Stimulated activated CD4-positive, alpha-beta T cell treated with anti-CD3 and anti-CD28 coated beads, TNF-alpha, amount 100 ng/mL, for 4 hours (primary cell): ENCODE measurements at places on chromosomes 2 and 18.

- DNase-seq, result no peak
Measured at GRCh38 chr2:44166096-44166495, 2.6 kb upstream of the PPM1B start.

DNA sequence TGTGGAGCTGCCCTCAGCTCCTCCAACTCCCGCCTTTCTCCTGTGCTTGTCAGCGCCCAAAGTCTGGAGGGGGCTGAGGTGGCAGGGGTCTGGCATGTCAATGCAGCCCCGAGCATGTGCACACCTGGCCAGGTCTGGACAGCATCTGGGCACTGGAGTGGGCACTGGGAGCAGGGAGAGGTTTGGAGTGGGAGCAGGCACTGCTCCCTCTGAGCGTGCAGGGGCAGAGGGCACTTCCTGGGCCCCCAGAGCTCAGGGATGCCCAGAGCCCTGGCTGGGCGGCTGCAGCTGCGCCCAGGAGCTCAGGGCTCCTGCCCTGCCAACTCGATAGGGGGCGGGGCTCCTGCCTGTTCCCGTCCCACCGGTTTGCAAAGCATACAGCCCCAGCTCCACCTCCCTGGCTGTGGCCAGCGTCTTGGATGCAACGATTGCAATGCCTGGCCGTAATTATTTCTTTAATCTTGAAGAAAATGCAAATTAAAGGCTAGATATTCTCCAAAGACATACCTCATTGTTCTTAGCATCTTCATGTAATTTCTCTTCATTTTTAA is 57.4 kb upstream of the LDAH start:
- no peak for DNase-seq

DNA sequence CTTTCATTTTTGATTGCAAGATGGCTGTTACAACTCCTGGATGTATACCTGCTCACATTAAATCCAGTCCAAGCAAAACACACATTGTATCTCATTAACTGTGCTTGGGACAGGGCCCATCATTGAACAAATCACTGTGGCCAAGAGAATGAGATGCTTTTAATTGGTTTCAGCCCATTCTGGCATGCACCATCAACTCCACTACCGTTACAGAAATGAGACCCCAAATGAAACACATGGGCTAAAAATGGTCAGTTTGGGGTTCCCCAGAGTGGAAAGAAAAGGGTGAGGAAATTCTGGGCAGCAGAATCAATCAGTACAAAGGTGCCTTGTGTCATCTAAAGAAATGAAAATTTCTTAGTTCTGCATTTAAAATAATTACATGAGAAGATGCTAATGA is 52.7 kb downstream of the FAM171B start:
- DNase-seq, result no peak

GRCh38 chr2:16019060-16019480 is 78.7 kb downstream of the MYCN start:
- DNase-seq, result no peak

DNA sequence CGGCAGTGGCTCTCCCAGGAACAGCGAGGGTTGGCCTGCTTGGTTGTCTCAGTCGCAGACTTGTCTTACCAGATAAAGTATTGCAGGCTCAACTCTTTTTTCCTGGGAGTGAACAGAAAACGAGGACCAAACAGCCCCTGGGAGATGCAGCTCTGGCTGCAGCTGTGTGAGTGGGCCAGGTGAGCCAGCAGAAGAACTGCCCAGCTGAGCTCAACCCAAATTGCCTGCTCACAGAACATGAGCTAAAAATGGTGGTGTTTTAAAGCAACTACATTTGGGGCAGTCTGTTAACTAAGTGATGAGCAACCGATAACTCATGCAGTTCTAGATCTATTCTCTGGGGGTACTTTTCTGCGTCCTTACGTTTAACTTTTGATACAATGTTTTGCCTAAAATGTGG is 161.1 kb upstream of the SIX3 start:
- no peak for DNase-seq

DNA sequence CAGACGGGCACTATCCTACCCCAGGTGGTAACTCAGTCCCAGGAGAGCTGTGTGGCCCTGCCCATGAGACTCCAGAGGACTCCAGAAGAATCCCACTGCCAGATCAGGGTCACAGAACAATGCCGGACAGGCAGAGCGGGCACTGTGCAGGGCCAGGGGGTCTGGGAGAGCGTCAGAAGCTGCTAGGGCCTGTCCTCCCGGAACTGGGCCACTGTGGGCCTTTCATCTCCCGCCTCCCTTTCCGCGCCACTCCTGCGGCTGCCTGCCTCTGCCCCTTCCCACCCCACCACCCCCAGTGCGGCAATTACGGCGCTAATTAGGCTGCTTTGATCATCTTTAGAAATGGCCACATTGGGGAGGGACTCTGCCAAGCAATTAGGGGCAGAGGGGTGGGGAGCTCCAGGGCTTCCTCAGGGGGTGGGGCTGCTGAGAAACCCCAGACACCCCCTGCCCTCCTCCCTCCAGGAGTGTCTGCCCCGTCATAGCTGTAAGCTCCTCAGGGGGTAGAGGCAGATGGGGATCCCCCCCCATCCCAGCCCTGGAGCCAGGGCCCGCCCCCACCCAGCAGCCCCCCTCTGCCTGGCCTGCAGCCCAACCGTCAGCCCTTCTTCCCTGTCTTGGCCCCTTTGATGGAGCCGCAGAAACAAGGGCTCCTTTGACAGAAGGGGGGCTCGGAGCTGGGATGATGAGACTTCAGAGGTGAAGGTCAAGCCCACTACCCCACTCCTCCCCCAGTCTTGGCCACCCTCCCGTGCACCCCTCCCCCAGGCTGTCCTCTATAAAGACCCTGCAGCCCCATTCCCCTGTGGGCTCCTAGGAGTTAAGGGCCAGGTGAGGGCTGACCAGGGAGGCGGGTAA is at the start of gene PRSS56:
Gene PRSS56, plus strand, starts transcription at position 808 of the 858 bp plus-strand sequence. CDS start 211 bp downstream, outside the sequence.
- DNase-seq, result no peak

- DNase-seq, result no peak
Measured at GRCh38 chr2:41910126-41910525, 137.7 kb upstream of the PKDCC start.

- no peak for DNase-seq
Measured at GRCh38 chr18:36901277-36901701, 72.4 kb downstream of the KIAA1328 start.

DNA sequence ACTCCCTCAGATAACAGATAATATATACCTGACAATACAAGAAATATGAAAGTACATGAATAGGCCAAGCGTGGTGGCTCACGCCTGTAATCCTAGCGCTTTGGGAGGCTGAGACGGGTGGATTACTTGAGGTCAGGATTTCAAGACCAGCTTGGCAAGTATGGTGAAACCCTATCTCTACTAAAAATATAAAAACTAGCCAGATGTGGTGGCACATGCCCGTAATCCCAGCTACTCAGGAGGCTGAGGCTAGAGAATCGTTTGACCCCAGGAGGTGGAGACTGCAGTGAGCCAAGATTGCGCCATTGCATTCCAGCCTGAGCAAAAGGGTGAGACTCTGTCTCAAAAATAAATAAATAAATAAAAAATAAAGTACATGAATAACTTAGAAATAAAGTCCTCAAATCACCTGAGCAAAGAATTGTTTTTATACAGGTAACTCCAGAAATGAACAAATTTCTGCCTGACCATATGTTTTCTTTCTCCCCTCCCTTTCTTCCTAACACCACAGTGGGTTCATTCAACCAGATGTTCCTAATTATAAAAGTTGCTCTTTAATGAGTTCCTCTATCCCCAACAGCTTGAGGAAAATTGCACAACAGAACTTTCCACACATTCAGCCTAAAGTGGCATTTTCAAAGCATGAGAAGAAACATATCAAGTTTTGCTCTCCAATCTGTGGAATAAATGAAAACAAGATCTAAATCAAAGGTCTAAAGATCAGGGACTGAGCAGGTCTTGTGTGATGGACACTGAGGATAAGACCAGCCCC is 33.6 kb upstream of the AP1S3 start:
- no peak for DNase-seq

GRCh38 chr2:1769703-1770422 is 25.5 kb upstream of the PXDN start:
- no peak for DNase-seq

GRCh38 chr2:67268797-67269196 is 128.3 kb upstream of the ETAA1 start:
- DNase-seq, result no peak

DNA sequence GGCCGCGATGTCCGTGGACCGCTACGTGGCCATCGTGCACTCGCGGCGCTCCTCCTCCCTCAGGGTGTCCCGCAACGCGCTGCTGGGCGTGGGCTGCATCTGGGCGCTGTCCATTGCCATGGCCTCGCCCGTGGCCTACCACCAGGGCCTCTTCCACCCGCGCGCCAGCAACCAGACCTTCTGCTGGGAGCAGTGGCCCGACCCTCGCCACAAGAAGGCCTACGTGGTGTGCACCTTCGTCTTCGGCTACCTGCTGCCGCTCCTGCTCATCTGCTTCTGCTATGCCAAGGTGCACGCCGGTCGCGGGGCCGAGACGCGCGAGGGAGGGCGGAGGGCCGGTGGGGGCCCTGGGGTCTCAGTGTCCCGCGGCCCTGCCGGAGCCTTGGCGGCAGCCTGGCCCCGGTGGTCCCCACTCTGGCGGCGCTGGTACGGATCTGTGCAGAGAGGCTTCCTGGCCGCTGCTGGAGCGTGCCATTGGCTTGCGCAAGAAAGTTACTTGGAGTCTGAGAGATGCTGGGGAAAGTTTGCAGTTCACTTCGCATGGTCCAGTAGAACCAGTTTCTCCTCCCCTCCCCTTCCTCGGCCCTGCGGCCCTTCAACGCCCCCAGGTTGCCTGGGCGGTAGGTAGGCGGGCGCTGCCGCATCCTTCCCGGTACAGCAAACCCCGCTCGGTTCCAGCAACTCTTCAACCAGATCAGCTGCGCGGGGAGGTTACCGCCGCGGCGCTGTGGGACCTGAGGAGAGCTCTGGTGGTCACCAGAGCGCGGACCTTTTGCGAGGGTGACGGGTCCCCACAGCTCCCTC is 1.5 kb downstream of the GALR1 start:
- DNase-seq, result no peak

DNA sequence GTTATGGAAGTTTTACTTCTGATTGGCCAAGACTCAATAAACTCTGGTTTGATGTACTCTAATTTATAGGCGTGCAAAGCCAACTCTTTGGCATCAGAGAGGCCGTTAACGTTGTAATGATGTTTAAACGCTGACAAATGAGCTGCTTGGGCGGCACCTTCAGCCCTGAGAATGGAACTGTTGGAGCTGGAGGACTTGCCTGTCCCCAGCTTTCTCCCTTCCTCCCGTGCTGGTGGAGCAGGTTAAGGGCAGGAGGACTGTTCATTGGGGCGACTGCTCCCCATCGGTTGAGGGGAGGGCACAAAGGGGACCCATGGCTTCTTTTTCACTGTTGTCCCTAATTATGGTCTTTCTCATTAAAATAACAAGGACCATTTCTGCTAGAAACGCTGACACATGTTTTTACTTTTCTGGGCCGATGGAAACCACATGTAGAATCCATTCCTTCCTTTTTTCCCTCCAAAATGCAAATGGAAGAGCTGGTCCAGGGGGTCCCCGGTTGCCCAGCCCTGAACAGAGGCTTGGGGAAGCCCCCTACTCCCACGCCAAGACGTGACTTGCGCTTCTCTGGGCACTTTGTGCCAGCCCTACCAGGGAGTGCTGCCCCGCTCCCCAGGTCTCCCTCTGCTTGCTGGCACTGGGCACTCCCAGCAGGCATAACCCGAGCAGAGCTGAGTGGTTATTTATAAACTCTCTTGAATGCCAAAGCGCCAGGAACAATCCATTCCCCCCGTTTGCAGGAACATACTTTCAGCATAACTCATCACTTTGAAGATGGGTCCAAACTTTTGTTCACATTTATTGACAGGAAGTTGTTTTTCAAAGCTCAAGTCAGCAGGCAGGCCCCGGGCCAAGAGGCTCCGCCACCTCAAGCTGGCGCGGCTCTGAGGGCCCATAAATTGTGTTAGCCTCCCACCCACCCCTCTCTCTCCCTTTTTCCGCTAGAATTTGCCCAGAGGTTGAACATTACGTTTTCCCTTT is 170.1 kb downstream of the ASB1 start:
- no peak for DNase-seq
